ENCODE measurements at places on chromosomes 6 and 20. TPM values are rescaled to one million over a fixed set of nuclear protein-coding genes. Genes with fewer than 3 reads are reported as not detected.

- H3K27ac ChIP-seq, result no peak overlapping the region
- H3K4me3 ChIP-seq, result peak overlapping the region; percentile 61
- H3K4me1 ChIP-seq, result peaks cover 15% of the 10 kb centered on the region
- no peaks in the 10 kb centered on the region for H3K36me3 ChIP-seq
- DNase-seq, result no peak
- H3K27me3 ChIP-seq, result no peaks in the 10 kb centered on the region
These were observed 661 bp downstream of the FNDC11 start for GRCh38 chr20:63554361-63555278.

DNA sequence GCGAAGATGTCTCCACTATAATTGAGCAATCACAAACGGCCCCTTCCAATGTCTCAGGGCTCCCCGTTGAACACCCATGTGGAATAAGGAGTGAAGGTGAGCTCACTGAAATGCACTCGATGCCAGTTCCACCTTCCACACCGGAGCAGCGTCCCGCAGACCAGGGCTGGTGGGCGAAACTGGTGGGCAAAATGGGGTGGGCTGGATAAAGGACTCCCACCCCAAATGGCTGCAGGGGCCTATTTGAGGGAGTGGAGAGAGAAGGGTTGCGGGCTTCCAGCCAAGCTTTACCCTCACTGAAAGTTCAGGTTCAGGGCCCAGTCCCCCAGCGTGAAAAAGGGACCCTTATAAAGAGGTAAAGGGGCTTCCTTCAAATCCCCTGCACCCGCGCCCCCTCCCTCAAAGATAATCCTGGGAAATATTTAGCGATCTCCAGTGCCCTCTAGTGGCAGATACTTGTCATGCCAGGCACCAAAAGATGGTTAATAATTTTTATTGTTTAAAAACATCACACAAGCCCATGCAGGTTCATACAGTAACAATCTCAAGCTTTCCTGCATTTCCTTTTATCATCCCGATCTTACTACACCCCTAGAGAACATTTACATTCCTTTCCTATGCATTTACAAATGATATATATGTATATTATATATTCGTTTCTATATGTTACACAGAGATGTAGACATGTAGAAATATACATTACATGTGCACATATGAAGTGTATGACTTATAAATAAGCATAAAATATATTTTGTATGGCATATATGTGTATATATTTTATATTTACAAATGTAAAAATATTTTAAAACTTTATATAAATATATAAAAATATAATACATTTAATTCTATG lies 58.2 kb upstream of the NKX2-2 start:
- H3K27ac ChIP-seq, result no peak overlapping the region
- H3K36me3 ChIP-seq, result no peaks in the 10 kb centered on the region
- H3K4me1 ChIP-seq, result no peaks in the 10 kb centered on the region
- H3K27me3 ChIP-seq, result peaks cover 2% of the 10 kb centered on the region
- no peak overlapping the region for H3K4me3 ChIP-seq

- DNase-seq, result no peak
- H3K4me1 ChIP-seq, result no peaks in the 10 kb centered on the region
- H3K4me3 ChIP-seq, result no peak overlapping the region
- H3K36me3 ChIP-seq, result no peaks in the 10 kb centered on the region
These were observed 801.0 kb upstream of the CITED2 start for GRCh38 chr6:140175486-140175885.

- H3K36me3 ChIP-seq, result no peaks in the 10 kb centered on the region
- no peaks in the 10 kb centered on the region for H3K27me3 ChIP-seq
- H3K27ac ChIP-seq, result no peak overlapping the region
- no peaks in the 10 kb centered on the region for H3K4me1 ChIP-seq
- DNase-seq, result no peak
These were observed 510.5 kb downstream of the PHF3 start for GRCh38 chr6:64146094-64146493.

The LY6G6C gene
- 7.0 TPM for polyA plus RNA-seq

- no peak overlapping the region for H3K4me3 ChIP-seq
- no peaks in the 10 kb centered on the region for H3K36me3 ChIP-seq
- no peaks in the 10 kb centered on the region for H3K4me1 ChIP-seq
- no peak overlapping the region for H3K27ac ChIP-seq
These were observed 246.8 kb upstream of the KCNG1 start for GRCh38 chr20:51269671-51270070.

DNA sequence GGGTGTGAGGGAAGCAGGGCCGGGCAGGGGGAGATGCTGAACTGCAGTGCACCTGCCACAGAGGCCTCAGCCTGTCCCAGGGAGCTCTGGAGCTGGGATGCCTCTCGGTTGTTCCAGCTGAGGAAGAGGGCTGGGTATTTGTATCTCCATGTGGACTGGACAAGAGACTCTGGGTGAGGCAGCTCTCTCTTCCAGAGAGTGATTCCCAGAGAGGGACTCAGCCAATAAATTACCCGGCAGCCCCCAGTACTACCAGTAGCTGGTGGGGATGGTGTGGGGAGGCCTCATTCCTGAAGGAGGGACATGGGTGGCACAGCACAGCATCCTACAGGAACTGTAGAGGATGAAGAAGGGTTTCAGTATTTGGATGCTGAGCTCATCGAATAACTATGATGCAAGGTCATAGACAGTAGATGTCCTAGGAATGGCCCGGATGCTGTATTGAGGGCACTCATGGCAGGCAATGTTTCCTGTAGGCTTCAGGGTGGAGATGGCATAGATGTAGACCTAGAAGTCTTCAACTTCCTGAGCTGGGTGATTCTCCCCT lies 1.4 kb downstream of the FGD2 start:
- no peak for DNase-seq
- no peaks in the 10 kb centered on the region for H3K36me3 ChIP-seq
- H3K4me3 ChIP-seq, result peak overlapping the region; percentile 2
- H3K27me3 ChIP-seq, result no peaks in the 10 kb centered on the region

DNA sequence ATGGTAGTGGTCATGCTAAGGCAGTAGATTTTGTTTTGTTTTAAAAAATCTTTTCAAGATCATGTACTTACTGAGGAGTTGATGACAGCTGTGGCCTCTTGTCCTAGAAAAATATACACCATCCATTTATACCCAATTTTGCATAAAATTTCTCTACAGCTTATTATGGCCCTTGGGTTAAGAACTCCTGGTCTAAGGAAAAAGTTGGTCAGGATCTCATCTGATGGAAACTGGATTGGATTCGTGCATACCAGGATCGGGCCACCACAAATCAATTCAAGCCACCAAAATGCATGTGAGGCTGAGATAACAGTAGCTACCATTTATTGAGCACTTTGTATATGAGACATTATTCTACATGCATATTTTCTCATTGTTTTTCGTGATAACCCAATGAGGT lies 244.4 kb downstream of the ZFAND3 start:
- peaks cover 23% of the 10 kb centered on the region for H3K36me3 ChIP-seq
- no peak overlapping the region for H3K27ac ChIP-seq
- DNase-seq, result no peak
- no peaks in the 10 kb centered on the region for H3K27me3 ChIP-seq

- no peaks in the 10 kb centered on the region for H3K36me3 ChIP-seq
- no peaks in the 10 kb centered on the region for H3K27me3 ChIP-seq
- no peak for DNase-seq
- no peak overlapping the region for H3K27ac ChIP-seq
- no peaks in the 10 kb centered on the region for H3K4me1 ChIP-seq
These were observed 229.3 kb upstream of the TENT5A start for GRCh38 chr6:81981812-81982211.

DNA sequence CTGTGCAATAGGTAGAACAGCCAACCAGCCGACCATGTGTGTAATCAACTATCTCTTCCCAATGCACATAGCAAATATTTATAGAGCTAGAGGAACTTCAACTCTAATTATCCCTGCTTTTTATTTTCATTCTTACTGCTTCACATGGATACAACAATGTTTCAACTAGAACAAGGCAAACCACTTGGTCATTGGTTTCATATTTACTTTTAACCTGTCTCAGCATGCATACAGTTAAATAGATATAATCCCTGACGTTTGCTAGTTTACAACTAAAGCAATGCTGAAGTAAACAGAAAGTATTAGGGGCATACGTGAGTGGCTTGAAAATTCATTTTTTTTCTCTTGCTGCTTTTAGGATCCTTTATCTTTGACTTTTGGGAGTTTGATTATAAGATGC lies 318.5 kb upstream of the MAP3K7 start:
- no peak for DNase-seq
- no peaks in the 10 kb centered on the region for H3K4me1 ChIP-seq
- no peaks in the 10 kb centered on the region for H3K36me3 ChIP-seq

- H3K4me3 ChIP-seq, result no peak overlapping the region
- H3K36me3 ChIP-seq, result no peaks in the 10 kb centered on the region
- H3K27me3 ChIP-seq, result no peaks in the 10 kb centered on the region
- H3K27ac ChIP-seq, result no peak overlapping the region
- no peak for DNase-seq
These were observed 115.1 kb upstream of the ARID1B start for GRCh38 chr6:156662025-156662445.

The EMILIN3 gene
- polyA plus RNA-seq, result 0.37 TPM

DNA sequence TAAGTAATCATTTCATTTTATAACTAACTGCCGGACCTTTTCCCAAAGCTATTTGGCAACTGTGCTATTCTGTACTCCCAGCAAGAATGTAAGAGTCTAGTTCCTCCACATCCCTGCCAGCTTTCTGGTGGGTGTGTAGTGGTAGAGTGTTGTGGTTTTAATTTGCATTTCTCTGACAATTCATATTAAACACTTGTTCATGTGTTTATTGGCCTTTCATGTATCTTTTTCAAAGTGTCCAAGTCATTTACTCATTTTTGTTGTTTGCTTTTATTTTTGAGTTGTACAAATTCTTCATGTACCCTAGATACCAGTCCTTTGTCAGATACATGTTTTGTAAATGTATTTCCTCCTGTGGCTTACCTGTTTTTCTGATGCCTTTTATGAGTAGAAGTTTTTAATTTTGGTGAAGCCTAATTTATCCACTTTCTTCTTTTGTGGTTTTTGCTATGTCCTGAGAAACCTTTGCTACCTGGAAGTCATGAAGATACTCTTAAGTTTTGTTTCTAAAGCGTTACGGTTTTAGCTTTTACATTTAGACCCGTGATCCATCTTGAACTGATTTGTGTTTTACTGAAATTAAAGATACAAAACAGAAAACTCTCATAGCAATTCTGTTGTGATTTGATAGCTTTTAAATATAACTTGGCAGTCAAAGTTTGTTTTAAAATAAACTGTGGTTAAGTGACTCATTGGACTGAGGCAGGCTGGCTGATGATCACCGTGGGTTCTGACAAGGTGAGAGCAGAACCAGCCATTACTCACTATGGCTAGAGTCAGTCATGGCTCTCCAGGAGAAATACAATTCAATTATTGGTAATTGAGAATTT lies 8.0 kb downstream of the MYLIP start:
- no peaks in the 10 kb centered on the region for H3K27me3 ChIP-seq
- H3K4me3 ChIP-seq, result no peak overlapping the region
- peaks cover 8% of the 10 kb centered on the region for H3K4me1 ChIP-seq
- H3K36me3 ChIP-seq, result peaks cover 9% of the 10 kb centered on the region

DNA sequence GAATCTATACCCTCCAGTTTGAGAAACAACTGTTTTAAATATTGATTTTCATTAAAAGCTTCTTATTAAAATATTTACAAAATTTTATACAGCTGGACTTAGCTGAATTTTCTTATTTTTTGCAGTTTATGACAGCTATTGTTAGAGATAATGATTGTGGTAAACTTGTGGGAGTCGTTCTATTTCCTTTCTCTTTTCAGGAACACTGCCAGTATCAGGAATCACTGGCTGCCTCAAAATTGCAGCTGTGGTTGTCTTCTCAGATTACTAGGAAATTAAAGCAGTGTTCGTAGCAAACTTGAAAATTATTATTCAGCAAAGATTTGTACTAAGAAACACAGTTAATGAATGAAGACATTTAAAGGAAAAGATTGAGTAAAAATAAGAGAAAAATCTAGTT lies 311.0 kb downstream of the CENPW start:
- no peaks in the 10 kb centered on the region for H3K36me3 ChIP-seq
- H3K4me3 ChIP-seq, result no peak overlapping the region

The FOXQ1 gene
- polyA plus RNA-seq, result 6.3 TPM

The RREB1 gene
- polyA plus RNA-seq, result 9.2 TPM

DNA sequence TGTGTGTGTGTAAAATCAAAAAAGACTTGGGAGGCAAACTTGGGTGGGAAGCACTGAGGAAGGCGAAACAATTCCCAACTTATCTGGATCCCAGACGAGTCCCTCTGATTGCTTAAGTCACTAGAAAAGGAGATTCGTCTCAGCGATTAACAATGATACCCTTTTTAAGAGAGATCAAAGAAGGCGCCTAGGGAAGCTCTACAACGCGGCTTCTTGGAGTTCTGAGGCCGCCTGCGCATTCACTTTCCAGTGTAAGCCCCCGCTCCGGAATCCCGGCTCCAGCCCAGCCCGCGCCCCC lies 8.7 kb upstream of the TBX18 start:
- no peak for DNase-seq
- no peaks in the 10 kb centered on the region for H3K36me3 ChIP-seq
- H3K4me1 ChIP-seq, result peaks cover 8% of the 10 kb centered on the region

- peak within 1 kb of the TSS; percentile 46 for H3K4me3 ChIP-seq
- peaks cover 9% of the 10 kb centered on the region for H3K4me1 ChIP-seq
- H3K36me3 ChIP-seq, result no peaks in the 10 kb centered on the region
- H3K27ac ChIP-seq, result no peak within 1 kb of the TSS
- peaks cover 11% of the 10 kb centered on the region for H3K27me3 ChIP-seq
These were observed at the start of gene BFSP1 for GRCh38 chr20:17530716-17531664. TSS of gene BFSP1 (minus strand) at chr20:17531379. CDS start at chr20:17531329, 50 bp downstream.

DNA sequence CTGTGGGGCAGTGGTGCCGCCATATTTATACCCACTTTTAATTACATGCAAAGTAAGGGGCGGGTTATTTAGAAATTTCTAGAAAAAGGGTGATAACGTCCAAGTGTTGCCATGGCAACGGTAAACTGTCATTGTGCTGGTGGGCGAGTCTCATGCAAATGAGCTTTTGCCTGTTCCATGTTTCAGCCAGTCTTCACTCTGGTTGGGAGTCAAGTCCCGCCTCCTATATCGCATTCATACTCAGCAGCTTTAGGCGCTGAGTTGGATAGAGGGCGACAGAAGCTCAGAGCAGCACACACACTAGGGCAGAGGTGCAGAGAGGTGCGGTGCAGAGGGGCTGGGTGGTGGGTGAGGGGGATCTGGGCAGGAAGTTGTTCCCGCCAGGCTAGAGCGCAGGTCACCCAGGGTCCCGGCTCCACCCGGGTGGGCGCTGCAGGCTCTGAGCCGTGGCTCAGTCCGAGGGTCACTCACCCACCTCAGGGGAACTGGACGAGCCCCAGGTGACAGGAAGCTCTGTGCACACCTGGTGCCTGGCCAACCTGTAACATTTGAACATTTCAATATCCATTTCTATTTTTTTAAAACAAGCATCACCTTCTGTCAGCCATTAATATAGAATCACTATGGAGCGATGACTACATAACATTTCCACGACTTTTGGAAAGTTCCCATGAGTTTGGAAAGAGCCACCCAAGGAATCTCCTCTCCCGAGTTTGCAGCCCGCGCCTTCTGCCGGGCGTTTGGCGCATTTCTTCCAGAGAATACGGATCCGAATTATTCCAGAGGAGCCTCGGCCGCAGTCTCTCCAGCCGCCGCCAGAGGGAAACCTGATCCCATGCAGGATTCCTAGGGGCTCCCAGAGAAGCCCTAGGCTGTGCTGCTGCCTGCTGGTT lies 89.1 kb upstream of the PHACTR3 start:
- no peaks in the 10 kb centered on the region for H3K4me1 ChIP-seq
- no peak overlapping the region for H3K27ac ChIP-seq
- H3K27me3 ChIP-seq, result peaks cover 14% of the 10 kb centered on the region
- no peaks in the 10 kb centered on the region for H3K36me3 ChIP-seq
- H3K4me3 ChIP-seq, result no peak overlapping the region
- no peak for DNase-seq

The SLC44A4 gene
- polyA plus RNA-seq, result 1.7 TPM

All from thymus (tissue), 14 donors.